ENCODE measurements at places on chromosomes 5 and 9. TPM values are rescaled to one million over a fixed set of nuclear protein-coding genes. Genes with fewer than 3 reads are reported as not detected.

DNA sequence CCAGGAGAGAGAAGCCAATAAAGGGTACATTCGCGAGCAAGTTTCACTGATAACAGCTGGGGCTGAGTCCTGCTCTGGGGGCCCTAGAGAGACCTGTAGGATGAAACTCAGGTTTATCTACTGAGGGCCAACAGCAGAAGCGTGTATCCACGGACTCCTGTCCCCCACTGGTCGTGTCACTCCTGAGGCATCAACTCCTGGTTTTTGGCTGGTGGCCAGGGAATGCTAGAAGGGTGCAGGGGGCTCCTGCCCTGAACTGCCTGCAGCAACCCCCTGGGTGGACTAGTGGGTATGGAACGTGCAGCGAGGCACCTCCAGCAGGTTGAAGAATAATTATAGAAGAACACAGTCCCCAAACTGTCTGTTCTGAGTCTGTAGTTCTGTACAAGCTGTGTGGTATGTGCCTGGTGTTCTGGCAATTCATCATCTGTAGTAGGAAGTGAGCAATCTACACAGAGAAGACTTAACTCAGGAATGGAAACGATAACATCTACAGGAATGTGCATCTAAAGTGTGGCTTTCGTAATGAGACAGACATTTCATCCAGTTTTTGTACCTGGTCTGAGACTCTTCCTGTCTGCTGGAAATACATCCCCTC is 64.5 kb upstream of the GNA14 start:
- H3K27me3 ChIP-seq, result no peaks in the 10 kb centered on the region
- H3K4me3 ChIP-seq, result no peak overlapping the region
- H3K4me1 ChIP-seq, result no peaks in the 10 kb centered on the region
- H3K27ac ChIP-seq, result no peak overlapping the region

GRCh38 chr5:38926121-38926520 is 80.3 kb downstream of the OSMR start:
- H3K27me3 ChIP-seq, result no peaks in the 10 kb centered on the region
- no peak for DNase-seq
- peaks cover 88% of the 10 kb centered on the region for H3K36me3 ChIP-seq
- H3K4me1 ChIP-seq, result no peaks in the 10 kb centered on the region
- no peak overlapping the region for H3K4me3 ChIP-seq

- H3K4me1 ChIP-seq, result peaks cover 16% of the 10 kb centered on the region
- H3K27ac ChIP-seq, result no peak overlapping the region
- no peaks in the 10 kb centered on the region for H3K27me3 ChIP-seq
- no peaks in the 10 kb centered on the region for H3K36me3 ChIP-seq
Observed at GRCh38 chr9:35842020-35842745, 13.2 kb downstream of the TMEM8B start.

- no peak overlapping the region for H3K4me3 ChIP-seq
- H3K36me3 ChIP-seq, result no peaks in the 10 kb centered on the region
- H3K4me1 ChIP-seq, result no peaks in the 10 kb centered on the region
- no peak for DNase-seq
- H3K27ac ChIP-seq, result no peak overlapping the region
- H3K27me3 ChIP-seq, result no peaks in the 10 kb centered on the region
Observed at GRCh38 chr5:72835633-72836032, 19.2 kb downstream of the TNPO1 start.

MYMK gene
- not detected for total RNA-seq

GRCh38 chr9:124810663-124811355 is 33.9 kb downstream of the OLFML2A start:
- peak overlapping the region; percentile 26 for H3K27ac ChIP-seq
- DNase-seq, result no peak
- H3K27me3 ChIP-seq, result no peaks in the 10 kb centered on the region
- H3K36me3 ChIP-seq, result no peaks in the 10 kb centered on the region
- H3K4me3 ChIP-seq, result no peak overlapping the region

CER1 gene
- total RNA-seq, result not detected

MCC gene
- 20.3 TPM for total RNA-seq

DNA sequence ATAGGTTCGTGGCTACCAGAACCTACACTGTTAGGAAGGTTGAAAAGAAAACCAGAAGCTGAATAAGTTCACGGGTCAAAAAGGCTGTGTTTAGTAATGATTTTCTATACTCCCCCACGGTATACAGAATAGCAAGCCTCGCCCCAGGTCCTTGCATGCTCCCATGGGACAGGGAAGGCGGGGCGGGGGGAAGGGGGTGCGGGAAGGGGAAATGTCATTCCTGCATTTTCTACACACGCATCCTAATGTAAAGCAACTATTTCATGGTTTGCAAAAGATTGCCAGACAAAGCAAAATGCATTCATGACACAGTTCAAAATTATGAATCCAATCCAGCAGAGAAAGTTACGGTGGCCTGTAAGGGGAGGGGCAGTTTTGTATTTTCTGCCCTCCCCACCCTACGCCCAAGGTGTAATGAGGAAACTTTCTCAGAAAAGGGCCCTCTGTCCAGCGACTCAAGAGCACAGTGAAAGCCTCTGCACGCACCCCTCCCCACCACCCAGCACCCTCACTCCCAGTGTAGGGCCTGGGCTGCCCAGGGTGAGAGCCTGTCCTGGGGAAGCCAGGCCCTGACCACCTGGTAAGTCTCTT is 105.2 kb downstream of the ROR2 start:
- no peaks in the 10 kb centered on the region for H3K27me3 ChIP-seq
- H3K36me3 ChIP-seq, result no peaks in the 10 kb centered on the region
- H3K27ac ChIP-seq, result no peak overlapping the region

- H3K4me1 ChIP-seq, result peaks cover 9% of the 10 kb centered on the region
- peaks cover 6% of the 10 kb centered on the region for H3K27me3 ChIP-seq
- H3K4me3 ChIP-seq, result no peak overlapping the region
- DNase-seq, result no peak
- no peaks in the 10 kb centered on the region for H3K36me3 ChIP-seq
Observed at GRCh38 chr5:137575211-137575610, 76.1 kb upstream of the SPOCK1 start.
